Activated CD4-positive, alpha-beta T cell treated with anti-CD3 and anti-CD28 coated beads for 24 hours (primary cell): ENCODE measurements at places on chromosomes 7 and 10.

DNA sequence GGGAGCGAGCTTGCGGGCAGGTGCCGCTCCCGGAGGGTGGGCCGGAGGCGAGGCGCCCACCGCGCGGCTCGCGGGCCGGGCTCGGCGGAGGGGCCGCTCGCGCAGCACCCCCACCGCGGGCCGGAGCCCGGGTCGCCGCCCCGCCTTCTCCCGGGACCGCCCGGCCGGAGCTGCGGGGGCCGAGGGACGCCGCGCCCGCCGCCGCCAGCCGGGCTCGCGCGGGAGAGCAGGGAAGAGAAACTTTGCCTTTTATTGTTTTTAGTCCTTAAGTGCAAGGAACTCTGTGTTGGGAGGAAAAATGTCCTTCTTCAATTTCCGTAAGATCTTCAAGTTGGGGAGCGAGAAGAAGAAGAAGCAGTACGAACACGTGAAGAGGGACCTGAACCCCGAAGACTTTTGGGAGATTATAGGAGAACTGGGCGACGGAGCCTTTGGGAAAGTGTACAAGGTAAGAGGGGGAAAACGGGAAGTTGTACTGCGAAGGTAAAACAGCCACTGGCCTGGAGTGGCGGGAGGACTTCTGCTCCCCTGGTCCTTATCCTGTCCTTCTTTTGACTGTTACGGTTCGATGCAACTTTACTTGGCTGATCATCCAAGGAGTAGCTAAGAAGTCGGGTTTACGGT lies 620 bp downstream of the SLK start:
- DNase-seq = no peak

- DNase-seq = no peak
Measured at GRCh38 chr7:145848691-145849090, 267.9 kb upstream of the CNTNAP2 start.

GRCh38 chr7:112223310-112223709 lies 16.8 kb downstream of the ZNF277 start:
- no peak for DNase-seq

DNA sequence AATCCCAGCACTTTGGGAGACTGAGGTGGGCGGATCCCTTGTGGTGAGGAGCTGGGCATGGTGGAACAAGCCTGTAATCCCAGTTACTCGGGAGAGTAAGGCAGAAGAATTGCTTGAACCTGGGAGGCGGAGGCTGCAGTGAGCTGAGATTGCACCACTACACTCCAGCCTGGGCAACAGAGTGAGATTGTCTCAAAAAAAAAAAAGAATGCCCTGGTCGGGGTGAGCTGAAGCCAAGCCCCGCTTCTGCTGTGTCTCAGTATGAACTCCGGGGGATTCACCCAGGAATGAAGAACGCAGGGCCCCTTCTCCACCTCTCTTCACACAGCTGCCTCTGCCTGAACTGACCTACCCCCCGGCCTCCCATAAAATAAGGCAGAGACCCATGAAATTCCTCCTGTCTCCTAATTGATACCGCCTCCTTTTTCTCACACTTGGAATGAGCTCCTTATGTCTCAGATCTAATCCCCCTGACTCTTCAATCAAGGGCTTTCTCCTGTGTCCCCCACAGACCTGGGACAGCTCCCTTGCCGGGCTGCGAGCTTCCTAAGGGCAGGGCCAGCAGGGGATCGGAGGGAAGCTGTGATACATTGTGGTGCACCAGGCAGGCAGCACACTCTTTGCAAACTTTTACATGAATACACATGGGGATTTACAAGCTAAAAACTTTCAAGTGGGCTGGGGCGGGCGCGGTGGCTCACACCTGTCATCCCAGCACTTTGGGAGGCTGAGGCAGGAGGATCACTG lies 911 bp upstream of the ZP3 start:
- no peak for DNase-seq

DNA sequence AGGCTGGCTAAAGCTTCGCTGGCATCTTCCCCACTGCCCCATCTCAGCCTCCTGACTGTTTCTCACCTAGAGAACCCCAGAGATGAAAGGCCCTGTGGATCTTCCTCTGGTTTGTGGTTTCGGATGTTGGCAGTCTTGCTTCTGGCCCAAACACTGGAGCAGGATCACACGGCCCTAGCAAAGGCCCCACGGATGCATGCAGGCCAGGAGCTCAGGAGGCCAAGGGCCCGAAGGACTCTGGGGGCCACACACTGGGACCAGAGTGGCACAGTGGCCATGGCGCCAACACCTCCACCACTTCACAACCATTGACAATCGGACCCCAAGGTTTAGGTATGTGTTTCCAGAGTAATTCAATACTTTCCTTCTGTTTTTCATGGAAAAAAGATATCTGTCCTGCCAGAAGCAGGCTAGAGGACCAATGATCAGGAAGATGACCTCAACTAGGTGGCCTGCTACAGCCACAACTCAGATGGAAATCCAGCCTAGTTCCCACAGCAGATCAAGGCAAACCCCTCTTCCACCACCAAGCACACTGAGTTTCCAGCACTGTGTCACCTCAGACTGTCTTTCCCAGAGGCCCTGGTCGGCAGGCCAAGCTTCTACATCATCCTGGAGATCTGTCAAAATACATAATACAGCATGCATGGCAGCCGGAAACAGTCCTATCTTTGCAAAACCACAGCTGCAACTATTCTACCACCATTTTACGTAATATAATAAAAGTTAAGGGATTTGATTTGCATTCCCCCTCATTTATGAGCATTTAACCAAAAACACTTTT lies 53.0 kb downstream of the CTBP2 start:
- no peak for DNase-seq

GRCh38 chr7:114812570-114812969 lies 109.3 kb upstream of the MDFIC start:
- no peak for DNase-seq

DNA sequence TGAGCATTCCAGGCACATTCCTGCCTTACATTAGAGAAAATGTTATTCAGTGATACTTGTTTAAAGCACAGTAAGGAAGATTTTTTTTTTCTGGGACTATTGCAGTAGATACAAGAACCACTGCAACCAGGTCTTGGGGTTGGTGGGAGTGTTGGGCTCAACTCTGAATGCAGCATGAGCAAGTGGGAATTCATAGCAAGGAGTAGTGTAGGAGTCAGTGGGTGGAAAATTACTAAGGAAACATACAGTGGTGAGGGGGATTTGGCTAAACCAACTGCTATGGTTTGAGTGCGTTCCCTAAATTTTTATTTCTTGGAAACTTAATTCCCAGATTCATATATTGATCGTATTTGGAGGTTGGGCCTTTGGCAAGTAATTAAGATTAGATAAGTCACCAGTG lies 22.4 kb downstream of the WAC start:
- no peak for DNase-seq

- no peak for DNase-seq
Measured at GRCh38 chr10:77806511-77807157, 119.9 kb downstream of the DLG5 start.

DNA sequence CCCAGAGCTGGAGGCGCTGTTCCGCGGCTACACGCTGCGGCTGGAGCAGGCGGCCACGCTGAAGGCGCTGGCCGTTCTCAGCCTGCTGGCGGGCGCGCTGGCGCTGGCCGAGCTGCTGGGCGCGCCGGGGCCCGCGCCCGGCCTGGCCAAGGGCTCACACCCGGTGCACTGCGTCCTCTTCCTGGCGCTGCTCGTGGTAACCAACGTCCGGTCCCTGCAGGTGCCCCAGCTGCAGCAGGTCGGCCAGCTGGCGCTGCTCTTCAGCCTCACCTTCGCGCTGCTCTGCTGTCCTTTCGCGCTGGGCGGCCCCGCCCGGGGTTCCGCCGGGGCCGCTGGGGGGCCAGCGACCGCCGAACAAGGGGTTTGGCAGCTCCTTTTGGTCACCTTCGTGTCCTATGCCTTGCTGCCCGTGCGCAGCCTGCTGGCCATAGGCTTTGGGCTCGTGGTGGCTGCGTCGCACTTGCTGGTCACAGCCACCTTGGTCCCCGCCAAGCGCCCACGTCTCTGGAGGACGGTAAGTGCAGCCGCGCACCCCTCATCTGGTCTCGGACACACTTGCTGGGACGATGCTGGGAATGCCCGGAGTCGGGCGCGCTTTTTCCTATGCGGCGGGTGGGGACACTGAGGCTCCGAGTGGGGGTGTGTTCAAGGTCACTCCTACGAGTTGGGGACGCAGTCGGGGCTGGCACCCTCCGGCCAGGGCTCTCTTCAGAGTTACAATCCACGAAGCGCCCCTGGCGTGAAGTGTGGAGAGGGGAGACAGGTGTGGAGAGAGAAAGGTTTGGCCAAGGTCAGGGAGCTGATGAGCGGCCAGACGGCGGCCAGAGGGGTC lies 717 bp downstream of the ADCY1 start:
- DNase-seq = no peak

- DNase-seq = no peak
Measured at GRCh38 chr7:157637216-157637949, 300.6 kb downstream of the DNAJB6 start.

DNA sequence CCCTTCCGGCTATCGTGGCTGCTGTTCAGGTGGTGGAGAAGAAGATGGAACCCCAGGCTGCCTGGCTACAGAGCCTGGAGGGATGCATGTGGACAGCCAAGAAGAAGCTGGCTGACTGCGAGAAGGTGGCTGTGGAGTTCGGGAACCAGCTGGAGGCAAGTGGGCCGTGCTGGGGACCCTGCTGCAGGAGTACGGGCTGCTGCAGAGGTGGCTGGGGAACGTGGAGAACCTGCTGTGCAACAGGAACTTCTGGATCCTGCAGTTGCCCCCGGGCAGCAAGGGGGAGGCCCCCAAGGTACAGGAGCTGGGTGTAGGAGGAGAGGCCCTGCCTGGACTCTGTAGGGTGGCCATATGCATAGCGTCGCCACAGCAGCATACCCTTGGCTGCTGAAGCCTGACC lies 25.6 kb downstream of the ZNF783 start:
- DNase-seq = no peak
